ENCODE measurements at places on chromosomes 6 and 20. TPM values are rescaled to one million over a fixed set of nuclear protein-coding genes. Genes with fewer than 3 reads are reported as not detected.

The CTAGE9 gene
- polyA plus RNA-seq: not detected

The HTR1E gene
- polyA plus RNA-seq: not detected

The C6orf89 gene
- 54.2 TPM for polyA plus RNA-seq

The DLGAP4 gene
- 9.0 TPM for polyA plus RNA-seq

The CEP250 gene
- 4.4 TPM for polyA plus RNA-seq

The SRSF3 gene
- 391 TPM for polyA plus RNA-seq

The HTR1B gene
- polyA plus RNA-seq: not detected

The MACROD2 gene
- polyA plus RNA-seq: not detected

The CLPSL1 gene
- not detected for polyA plus RNA-seq

The TAGAP gene
- 63.6 TPM for polyA plus RNA-seq

The APOBEC2 gene
- polyA plus RNA-seq: not detected

Data from immature natural killer cell (primary cell).